Left ventricle myocardium inferior (tissue), 1 donor: ENCODE measurements at places on chromosomes 16 and 17. TPM values are rescaled to one million over a fixed set of nuclear protein-coding genes. Genes with fewer than 3 reads are reported as not detected.

Gene TNK1
- total RNA-seq: 1.8 TPM

Gene TOX3
- not detected for total RNA-seq

Gene SMIM36
- total RNA-seq: not detected

Gene KIAA0513
- 10.0 TPM for total RNA-seq

Gene MT1F
- 0.85 TPM for total RNA-seq

Gene PSMD3
- 86.7 TPM for total RNA-seq

Gene CASKIN1
- 4.0 TPM for total RNA-seq

Gene HBM
- total RNA-seq: not detected

Gene C16orf86
- total RNA-seq: 2.9 TPM

Gene CBFA2T3
- total RNA-seq: 8.6 TPM

Gene HASPIN
- 0.33 TPM for total RNA-seq

Gene KRT14
- total RNA-seq: not detected

Gene GAS2L2
- 0.08 TPM for total RNA-seq

Gene GNG13
- not detected for total RNA-seq

Gene RRAD
- 135 TPM for total RNA-seq

Gene MYH2
- total RNA-seq: 0.33 TPM

DNA sequence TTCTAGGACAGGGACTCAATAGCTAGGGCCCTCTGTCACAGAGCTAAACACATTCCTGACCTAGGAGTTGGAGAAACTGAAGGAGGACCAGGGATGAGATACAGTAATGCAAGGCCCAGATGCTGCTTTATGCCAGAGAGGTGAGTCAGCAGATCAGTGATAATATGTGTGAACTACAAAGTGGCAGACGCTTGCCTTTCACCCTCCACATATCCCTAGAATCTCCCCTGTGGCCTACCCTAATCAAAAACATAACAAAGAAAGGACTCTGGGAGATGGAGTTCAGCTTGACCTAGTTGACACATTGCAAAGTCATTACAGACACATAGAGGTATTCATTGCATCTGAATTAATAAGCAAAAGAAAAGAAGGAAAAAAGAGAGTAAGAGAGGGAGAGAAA is 417.6 kb upstream of the DYNLRB2 start:
- no peak for DNase-seq

DNA sequence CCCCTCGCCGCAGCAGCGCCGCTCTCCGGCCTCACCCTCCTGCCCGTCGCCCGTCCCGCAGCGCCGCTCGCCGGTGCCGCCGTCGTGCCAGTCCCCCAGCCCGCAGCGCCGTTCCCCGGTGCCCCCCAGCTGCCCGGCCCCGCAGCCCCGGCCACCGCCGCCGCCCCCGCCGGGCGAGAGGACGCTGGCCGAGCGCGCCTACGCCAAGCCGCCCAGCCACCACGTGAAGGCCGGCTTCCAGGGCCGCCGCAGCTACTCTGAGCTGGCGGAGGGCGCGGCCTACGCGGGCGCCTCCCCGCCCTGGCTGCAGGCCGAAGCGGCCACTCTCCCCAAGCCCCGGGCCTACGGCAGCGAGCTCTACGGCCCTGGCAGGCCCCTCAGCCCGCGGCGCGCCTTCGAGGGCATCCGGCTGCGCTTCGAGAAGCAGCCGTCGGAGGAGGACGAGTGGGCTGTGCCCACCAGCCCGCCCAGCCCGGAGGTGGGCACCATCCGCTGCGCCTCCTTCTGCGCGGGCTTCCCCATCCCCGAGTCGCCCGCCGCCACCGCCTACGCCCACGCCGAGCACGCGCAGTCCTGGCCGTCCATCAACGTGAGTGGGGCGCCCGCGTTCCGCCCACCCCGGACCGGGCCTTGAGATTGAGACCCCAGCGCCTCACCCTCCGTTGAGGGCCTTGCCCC is 15.0 kb downstream of the TBKBP1 start:
- DNase-seq: peak; percentile 48

GRCh38 chr16:85569615-85570212 is 43.4 kb upstream of the GSE1 start:
- no peak for DNase-seq

DNA sequence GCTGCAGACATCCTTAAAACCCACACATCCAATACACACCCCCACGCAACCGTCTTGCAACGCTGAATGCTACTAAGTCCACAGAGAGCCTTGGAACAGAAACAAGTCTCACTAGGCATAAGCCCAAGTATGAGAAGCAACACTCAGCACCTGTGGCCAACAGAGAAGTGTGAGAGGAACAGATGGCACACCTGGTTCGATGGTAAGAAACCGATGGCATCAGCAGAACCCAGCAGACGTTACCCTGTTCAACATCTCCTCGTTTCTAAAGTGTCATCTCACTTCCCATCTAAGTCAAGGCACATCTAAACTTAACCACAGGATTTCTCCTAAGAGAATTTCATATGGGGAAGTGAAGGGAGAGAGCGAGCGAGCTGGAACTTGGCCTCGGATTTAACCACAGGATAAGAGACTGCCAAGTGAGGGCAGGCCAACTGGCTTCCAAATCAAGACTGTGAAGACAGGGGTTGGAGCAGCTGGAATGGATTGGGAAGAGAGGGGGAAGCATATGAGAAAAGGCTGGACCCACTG is 41.0 kb downstream of the NXPH3 start:
- DNase-seq: peak; percentile 75

DNA sequence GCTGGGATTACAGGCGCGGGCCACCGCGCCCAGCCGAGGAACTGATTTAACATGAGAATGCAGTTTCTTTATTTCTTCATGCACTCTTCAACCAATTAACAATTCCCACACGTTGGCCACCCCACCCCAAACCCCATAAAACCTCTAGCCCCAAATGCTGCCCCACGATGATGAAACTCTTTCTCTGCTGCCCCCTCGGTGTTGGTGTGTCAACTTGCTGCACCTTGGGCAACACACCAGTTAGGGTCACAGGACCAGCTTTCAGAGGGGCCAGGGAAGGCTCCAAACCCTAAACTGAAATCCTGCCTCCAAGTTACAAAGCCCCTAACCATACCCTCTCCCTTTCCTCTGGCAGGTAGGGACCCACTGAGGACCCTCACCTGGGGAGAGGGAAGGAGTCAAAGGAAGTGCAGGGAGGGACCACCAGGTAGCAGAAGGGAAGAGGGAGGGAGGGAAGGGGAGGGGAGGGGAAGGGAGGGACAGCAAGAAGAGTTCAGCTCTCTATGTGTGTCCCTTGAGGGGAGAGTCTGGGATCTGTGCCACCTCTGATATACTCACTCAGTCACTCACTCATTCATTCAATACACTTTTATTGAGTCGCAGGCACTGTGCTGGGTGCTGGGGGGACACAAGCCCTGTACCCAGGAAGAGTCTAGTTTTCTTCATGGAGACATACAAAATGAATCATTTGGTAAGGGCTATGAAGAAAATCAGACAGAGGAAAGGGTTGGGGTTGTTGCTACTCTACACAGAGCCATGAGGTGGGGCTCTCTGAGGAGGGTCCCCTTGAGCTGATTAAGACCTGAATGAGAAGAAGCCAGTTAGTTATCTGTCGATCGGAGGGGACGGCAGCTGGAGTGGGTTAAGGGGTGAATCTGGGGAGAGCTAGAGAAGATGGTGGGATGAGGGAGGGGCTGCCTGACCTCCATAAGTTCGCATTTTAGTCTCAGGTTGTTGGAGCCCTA is 3.9 kb downstream of the PLXDC1 start:
- DNase-seq: peak; percentile 53

DNA sequence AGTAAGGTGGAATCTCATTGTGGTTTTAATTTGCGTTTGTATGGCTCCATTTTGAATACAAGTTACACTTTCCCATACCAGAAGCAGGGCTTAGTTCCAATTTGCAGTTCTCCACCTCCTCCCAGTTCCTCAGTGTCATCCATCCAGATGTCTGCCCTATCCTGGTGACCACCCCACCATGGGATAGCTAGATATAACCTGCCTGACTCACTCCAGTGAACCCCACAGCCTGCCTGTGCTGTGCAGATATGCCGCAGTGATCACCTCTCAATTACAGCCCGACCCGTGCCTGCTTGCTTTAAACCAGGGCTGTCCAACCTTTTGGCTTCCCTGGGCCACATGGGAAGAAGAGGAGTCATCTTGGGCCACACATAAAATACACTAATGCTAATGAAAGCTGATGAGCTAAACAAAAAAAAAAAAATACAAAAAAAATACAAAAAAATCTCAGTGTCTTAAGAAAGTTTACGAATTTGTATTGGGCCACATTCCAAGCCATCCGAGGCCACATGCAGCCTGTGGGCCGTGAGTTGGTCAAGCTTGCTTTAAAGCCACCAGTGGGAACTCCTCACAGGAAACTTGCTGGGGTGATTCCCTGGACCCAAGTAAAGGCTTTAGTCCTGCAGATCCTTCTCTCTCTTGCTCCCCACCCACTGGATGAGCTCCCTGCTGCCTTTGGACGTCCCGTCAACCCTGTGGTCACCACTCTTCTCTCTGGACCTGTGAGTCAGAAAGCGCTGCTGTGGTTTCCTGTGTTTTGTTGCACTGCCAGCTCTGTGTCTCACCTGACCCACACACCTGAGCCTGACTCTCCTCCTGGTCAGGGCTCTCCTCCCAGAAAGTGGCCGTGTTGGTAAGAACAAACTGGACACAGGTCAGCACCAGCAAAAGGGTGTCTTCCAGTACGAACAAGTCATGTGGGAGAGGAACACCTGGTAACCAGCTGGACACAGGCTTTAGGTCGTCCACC is 83.0 kb downstream of the EMP2 start:
- DNase-seq: no peak

GRCh38 chr17:7046127-7046724 is 2.3 kb upstream of the SLC16A11 start:
- DNase-seq: no peak

DNA sequence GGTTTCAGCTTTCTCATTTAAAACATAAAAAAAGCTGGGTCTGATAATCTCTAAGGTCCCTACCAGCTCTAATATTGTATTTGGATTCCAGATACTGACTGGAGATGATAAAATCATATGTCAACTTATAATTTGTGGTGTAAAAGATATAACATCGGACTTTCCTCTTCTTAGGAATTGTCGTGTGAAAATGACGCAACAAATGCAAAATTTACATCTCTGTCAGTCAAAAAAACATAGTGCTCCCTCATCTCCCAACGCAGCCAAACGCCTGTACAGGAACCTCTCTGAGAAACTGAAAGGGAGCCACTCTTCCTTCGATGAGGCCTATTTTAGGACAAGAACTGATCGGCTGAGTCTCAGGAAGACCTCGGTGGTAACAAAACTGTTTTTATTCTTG is 197.3 kb downstream of the ANKFN1 start:
- DNase-seq: no peak

DNA sequence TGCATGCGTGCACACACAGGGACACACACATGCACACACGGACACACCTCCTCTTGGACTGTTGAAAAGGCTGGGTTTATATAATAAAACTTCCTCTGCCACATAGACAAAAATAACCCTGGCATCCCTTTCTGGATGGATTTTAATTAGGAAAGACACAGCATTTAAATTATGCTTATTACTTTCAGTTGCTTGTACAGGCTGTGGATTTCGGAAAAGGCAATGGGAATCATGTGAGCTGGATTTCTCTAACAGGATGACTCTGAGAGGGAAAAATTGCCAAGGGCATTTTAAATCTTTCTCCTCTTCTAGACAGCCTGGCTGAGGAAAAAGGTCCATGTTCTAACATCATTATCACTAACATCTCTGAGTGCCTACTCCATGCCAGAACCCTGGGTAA is 75.9 kb downstream of the HLF start:
- no peak for DNase-seq

DNA sequence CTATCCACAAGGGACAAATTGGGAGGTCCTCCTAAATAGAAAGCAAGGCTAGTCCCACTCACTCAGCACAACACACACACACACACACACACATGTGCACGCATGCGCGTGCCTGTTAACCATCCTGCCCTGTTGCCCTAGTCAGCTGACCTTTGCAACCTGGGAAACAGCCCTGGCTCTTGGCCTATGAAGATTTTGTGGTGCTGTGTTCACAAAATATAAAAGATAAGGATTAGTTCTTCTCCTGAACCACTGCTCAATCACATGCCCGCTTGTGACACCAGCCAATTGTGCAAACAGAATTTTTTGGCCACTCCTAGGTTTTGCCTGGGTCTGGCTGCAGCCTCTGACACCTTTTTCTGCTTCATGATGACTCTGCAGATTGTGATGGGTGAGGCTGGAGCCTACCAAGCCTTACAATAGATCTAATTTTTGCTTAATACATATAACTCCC is 3.3 kb upstream of the CES1 start:
- no peak for DNase-seq

- no peak for DNase-seq
Observed at GRCh38 chr17:27408891-27409290, 47.4 kb upstream of the KSR1 start.

- DNase-seq: no peak
Observed at GRCh38 chr17:50045154-50045553, 10.8 kb upstream of the ITGA3 start.

GRCh38 chr17:12514596-12514995 is 151.1 kb upstream of the MYOCD start:
- DNase-seq: no peak

DNA sequence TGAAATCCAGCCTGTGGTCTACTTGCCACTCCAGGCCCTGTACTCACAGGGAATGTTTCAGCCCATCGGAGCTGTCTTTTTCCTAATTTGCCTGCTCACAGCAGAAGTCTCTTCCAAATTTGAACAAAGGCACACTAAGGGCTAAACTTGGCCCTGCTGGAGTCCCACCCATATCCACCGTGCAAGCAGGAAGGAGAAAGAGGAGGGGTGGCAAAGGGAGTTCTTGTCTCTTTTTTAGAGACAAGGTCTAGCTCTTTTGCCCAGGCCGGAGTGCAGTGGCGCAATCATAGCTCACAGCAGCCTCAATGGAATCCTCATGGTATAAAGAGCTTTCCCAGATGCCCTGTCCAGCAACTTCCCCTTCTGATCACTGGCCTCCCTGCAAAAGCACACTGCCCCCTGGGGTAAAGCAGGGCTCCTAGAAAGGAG is 2.7 kb upstream of the PRM1 start:
- no peak for DNase-seq

GRCh38 chr16:20897253-20897897 is 2.8 kb downstream of the DCUN1D3 start:
- DNase-seq: no peak

DNA sequence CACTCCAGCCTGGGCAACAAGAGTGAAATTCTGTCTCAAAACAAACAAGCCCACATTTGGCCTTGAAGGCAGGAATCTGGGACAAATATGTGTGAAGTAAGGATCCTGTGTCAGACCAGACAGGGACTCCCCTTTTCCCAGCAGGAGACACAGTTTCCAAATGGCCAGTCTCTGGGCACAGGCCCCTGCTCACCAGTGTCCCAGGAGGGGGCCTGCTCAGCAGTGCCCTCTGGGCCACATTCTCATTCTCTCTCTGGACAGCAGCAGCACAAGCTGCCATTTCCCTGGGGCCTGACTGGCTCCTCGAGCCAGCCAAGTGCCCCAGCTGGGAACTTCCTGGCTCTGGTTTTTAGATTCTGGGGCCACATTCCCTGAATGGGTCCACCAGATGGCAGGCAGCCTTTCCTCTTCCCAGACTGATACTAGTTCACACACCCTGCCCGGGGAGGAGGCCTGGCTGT is 11.7 kb upstream of the MNT start:
- DNase-seq: no peak
